Natural killer cell (primary cell): ENCODE measurements at places on chromosomes 12 and 14.

DNA sequence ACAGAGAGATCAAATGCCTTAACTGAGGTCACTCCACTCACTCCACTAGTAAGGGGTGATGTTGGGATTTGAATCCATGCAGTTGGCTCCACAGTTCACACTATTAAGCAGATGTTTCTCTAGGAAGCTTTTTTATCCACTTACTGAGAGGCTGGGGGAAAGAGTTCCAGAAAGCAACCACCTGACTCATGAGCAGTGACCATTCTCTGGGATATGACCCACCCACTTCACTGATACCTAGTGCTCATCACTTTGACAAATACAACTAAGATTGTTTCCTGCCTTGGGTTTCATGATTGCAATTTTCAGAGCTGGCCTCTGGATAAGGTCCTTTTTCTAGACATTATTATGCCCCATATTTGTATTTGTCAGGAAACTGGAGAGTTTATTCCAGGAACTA lies 152.1 kb upstream of the PLEKHG7 start:
- no peak for DNase-seq
- no peaks in the 10 kb centered on the region for H3K27me3 ChIP-seq
- H3K36me3 ChIP-seq: no peaks in the 10 kb centered on the region
- peaks cover 33% of the 10 kb centered on the region for H3K4me1 ChIP-seq
- H3K27ac ChIP-seq: no peak overlapping the region

DNA sequence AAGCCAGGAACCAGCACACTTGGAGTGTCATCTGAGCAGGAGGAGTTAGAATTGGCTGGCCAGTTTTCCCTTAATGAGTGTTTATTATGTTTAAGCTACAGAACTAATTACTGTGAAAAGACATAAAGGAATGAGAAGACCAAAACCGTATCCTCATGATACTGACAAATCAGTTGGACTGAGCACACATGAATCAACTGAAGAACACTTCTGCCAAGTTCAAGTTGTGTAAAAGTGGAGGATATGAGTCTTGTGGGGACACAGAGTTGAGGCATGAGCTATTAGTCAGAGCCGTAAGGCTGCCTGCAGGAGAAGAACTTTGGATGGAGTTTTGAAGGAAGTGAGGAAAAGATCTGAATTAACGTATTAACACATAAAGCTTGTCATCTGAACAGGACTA lies 43.1 kb downstream of the HMGA2 start:
- DNase-seq: no peak
- no peaks in the 10 kb centered on the region for H3K27me3 ChIP-seq
- no peak overlapping the region for H3K27ac ChIP-seq
- no peaks in the 10 kb centered on the region for H3K36me3 ChIP-seq

GRCh38 chr14:104135121-104135903 lies 3.1 kb upstream of the KIF26A start:
- no peaks in the 10 kb centered on the region for H3K36me3 ChIP-seq
- H3K4me3 ChIP-seq: no peak overlapping the region
- H3K27me3 ChIP-seq: peaks cover 20% of the 10 kb centered on the region
- H3K27ac ChIP-seq: no peak overlapping the region
- DNase-seq: no peak

DNA sequence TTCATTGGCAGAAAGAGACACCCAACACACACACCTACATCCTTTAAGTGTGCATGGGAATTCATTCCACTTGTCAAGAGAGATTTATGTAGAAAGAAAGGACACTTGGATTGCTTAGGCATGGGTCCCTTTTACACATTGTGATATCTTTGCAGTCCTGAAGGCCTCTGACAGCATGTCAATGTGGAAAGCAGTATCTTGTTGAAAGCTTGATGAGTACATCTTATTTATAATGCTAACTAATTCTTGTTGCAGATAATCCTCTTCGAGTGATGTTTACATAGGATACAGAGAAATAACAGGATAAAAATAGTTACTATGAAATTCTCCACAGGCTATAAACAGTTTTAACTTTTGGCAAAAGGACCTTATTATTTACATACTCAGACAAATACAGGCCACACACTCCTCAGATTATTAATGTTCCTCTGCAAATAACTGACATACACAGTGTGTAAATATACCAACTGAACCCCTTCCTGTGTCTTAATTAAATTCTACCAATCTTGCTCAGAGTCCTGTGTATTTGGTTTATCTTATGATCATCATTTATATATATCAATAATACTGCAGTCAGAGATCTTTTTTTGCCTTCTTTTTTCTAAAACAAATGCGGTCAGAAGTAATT lies 111.8 kb upstream of the DIO2 start:
- H3K4me1 ChIP-seq: no peaks in the 10 kb centered on the region
- H3K27ac ChIP-seq: no peak overlapping the region
- DNase-seq: no peak
- no peaks in the 10 kb centered on the region for H3K36me3 ChIP-seq
- no peaks in the 10 kb centered on the region for H3K27me3 ChIP-seq
- no peak overlapping the region for H3K4me3 ChIP-seq

GRCh38 chr12:91316161-91316906 lies 133.7 kb upstream of the DCN start:
- H3K4me3 ChIP-seq: no peak overlapping the region
- no peak overlapping the region for H3K27ac ChIP-seq
- H3K27me3 ChIP-seq: no peaks in the 10 kb centered on the region
- H3K36me3 ChIP-seq: no peaks in the 10 kb centered on the region
- no peaks in the 10 kb centered on the region for H3K4me1 ChIP-seq

- H3K4me3 ChIP-seq: no peak overlapping the region
- no peak for DNase-seq
- H3K36me3 ChIP-seq: no peaks in the 10 kb centered on the region
- H3K27me3 ChIP-seq: no peaks in the 10 kb centered on the region
- peaks cover 4% of the 10 kb centered on the region for H3K4me1 ChIP-seq
Measured at GRCh38 chr14:53306267-53306721, 153.2 kb upstream of the DDHD1 start.

GRCh38 chr12:59374783-59375182 lies 221.0 kb upstream of the SLC16A7 start:
- no peaks in the 10 kb centered on the region for H3K36me3 ChIP-seq
- no peak overlapping the region for H3K4me3 ChIP-seq

DNA sequence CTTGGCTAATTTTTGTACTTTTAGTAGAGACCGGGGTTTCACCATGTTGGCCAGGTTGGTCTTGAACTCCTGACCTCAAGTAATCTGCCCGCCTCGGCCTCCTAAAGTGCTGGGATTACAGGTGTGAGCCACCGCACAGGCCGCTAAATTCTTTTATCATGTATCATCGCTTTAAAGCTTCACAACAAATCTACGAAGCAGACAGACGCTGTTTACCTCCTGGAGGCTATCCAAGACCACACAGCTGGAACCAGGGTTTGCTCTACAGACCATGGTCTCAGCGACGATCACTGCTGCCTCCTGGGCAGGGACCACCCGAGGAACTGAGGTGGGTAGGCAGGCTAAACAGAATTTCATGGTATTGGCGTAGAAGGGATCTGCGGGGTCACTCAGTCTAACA lies 27.2 kb downstream of the KRT80 start:
- H3K36me3 ChIP-seq: no peaks in the 10 kb centered on the region
- H3K4me3 ChIP-seq: no peak overlapping the region
- H3K27ac ChIP-seq: no peak overlapping the region
- H3K4me1 ChIP-seq: no peaks in the 10 kb centered on the region

DNA sequence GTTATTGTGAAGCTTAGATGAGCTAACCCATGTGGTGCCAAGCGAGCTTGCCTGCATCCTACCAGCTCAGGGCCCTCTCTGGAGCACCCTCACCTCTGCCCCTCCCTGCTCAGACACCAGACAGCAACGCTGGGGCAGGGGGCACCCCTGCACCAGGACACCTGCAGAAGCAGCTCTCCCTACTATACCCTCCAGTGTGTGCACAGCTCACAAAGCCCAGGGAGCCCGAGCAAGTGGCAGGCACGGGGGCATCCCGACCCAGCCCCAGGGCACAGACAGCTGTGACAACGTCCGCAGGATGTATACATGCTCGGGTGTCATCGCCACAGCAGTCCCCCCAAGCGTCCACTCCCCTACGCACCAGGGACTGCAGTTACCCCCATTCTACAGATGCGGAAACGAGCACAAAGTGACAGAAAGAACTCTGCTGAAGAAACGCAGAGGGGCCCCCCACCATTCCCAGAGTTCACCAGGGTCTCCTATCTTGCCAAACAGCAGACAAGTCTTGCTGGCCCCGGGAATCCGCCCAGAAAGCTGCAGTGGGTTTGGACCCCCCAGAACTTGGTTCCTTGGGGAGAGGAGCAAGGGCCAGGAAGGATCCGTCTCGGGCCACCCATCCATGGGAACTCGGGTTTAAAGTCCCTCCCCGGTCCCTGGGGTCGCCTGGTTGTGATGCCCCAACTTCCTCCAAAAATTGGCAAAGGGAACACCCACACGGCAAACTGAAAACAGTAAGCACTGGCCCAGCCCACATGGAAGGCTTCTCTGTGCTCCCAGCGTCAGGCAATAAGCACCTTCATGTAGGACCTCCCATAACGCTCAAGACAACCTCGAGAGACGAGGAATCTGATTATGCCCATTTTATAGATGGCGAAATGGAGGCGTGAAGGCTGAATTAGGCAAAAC lies 12.0 kb downstream of the NCOR2 start:
- no peak overlapping the region for H3K4me3 ChIP-seq
- H3K27me3 ChIP-seq: no peaks in the 10 kb centered on the region
- no peak overlapping the region for H3K27ac ChIP-seq
- DNase-seq: no peak

DNA sequence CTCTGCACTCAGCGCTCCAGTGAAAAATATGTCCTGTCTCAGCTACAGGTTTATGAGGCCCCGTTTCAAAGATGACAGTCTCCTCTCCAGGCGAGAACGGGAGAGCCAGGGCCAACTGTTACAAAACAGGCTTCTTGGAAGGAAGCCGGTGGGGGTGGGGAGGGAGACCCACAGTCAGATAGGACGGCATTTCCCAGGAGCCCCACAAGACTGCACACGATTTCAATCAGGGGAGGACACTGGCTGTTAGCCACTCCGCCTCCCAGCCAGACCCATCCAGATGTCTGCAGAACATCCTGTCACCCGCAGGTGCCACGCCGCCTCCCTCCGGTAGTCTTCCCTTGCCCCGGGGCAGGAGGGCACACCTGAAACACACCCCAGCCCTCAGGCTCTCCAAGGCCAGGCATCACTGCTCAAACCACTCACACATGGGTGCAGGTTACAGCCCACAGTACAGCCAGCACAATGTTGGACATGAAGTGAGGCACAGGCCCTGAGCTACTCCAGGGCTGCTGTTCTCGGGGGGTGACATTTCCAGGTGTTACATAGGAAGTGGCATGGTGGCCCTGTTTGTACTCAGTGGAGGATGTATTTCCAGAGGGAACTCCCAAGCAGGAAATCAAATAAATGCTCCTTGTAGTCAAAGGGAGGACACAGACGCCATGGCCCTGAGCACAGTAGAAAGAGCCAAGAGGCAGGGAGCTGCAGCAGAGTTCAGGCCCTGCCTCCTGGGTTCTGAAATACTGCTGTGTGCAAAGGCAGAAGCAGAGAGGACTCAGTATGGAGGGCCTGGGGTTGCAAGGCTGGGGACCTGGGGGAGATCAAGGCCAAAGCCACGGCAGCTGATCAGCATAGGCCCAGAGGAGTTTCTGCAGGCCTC lies 138.1 kb downstream of the BCL11B start:
- H3K4me1 ChIP-seq: no peaks in the 10 kb centered on the region
- no peak for DNase-seq
- no peaks in the 10 kb centered on the region for H3K27me3 ChIP-seq

DNA sequence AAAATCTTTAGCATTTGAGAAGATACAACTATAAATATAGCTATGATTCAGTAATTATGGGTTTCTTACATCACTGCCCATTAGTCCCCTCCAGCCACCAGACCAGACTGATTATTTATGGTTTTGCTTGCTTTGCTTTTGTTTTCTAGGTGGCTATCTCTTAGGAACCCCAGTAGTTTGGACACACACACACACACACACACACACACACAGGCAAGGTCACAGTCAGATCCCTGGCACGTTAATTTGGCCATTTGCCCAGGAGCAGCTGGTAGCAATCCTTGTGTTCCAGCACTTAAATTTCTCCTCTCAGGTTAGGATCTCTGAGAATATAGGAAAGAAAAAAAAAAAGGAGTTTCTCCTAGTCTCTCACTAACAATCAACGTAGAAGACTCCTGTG lies 90.2 kb upstream of the RESF1 start:
- H3K36me3 ChIP-seq: no peaks in the 10 kb centered on the region
- DNase-seq: no peak
- H3K27ac ChIP-seq: no peak overlapping the region
- H3K4me1 ChIP-seq: peaks cover 7% of the 10 kb centered on the region

DNA sequence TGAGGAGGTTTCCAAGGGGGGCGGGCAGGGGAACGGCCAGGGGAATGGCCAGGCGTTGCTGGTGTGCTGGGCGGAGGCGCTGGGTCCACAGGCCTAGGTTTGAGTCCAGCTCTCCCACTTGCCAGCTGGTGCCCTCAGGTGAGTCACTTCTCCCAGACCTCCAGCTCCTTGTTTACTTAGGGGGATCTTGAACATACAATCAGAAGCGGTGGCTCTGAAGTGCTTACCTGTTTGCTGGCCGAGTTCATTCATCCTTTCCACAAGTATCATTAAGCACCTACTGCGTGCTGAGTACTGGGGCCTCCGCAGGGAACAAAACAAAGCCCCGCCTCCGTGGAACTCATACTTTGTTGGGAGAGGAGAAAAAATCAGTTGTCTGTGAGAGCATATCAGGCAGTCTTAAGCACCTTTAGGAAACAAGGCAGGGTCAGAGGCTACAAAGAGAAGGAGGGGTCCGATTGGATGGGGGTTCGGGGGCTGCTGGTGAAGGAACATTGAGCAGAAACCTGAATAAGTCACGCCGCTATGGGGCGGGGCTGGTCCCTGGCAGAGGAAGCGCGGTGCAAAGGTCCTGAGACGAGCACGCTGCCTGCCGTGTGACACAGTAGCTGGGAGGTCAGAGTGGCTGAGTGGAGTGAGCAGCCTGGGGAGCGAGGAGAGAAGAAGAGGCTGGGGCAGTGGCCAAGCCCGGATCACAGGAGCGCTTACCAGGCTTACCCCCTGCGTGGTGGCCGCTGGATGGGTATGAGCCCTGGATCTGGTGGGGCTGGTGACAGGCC lies 15.1 kb downstream of the MVK start:
- no peaks in the 10 kb centered on the region for H3K27me3 ChIP-seq
- DNase-seq: no peak
- H3K36me3 ChIP-seq: peaks cover 19% of the 10 kb centered on the region
- no peak overlapping the region for H3K4me3 ChIP-seq
- H3K4me1 ChIP-seq: no peaks in the 10 kb centered on the region

- DNase-seq: no peak
- H3K27ac ChIP-seq: no peak overlapping the region
- no peaks in the 10 kb centered on the region for H3K36me3 ChIP-seq
- H3K27me3 ChIP-seq: no peaks in the 10 kb centered on the region
- H3K4me3 ChIP-seq: no peak overlapping the region
Measured at GRCh38 chr12:109844091-109844490, 10.9 kb upstream of the TRPV4 start.

DNA sequence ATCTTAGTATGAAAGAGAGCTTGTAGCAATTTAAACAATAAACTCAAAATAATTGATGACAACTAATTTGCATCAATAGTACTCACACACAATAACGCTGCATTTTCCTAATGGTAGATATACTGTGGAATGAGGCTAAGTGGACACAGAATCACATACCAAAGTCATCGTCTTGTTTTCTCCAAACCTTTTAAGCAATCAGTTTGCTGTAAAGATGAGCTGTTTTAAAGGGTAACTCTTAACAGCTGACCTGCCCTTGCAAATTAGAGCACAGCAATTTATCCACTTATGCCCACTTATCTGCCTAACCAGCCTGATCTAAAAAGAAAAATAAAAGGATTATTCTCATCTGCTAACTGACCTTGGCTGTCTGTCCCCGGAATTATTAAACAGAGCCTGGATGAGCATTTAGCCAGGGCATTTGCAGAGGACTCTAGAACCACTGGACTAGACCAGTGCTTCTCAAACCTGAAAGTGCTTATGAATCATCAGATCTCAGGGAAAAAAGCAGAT lies 174.3 kb upstream of the BCL2L14 start:
- H3K27ac ChIP-seq: no peak overlapping the region
- H3K36me3 ChIP-seq: peaks cover 9% of the 10 kb centered on the region
- H3K4me1 ChIP-seq: peaks cover 11% of the 10 kb centered on the region
- no peak overlapping the region for H3K4me3 ChIP-seq
- DNase-seq: no peak
- no peaks in the 10 kb centered on the region for H3K27me3 ChIP-seq
